Activated CD4-positive, CD25-positive, alpha-beta regulatory T cell treated with anti-CD3 and anti-CD28 coated beads, Interleukin-2, amount 50 U/mL, for 16 hours (primary cell): ENCODE measurements at places on chromosomes 4 and X.

- DNase-seq, result no peak
Measured at GRCh38 chrX:29231800-29232199, 644.6 kb downstream of the IL1RAPL1 start.

- DNase-seq, result no peak
Measured at GRCh38 chrX:132615391-132616131, 126.7 kb upstream of the MBNL3 start.

DNA sequence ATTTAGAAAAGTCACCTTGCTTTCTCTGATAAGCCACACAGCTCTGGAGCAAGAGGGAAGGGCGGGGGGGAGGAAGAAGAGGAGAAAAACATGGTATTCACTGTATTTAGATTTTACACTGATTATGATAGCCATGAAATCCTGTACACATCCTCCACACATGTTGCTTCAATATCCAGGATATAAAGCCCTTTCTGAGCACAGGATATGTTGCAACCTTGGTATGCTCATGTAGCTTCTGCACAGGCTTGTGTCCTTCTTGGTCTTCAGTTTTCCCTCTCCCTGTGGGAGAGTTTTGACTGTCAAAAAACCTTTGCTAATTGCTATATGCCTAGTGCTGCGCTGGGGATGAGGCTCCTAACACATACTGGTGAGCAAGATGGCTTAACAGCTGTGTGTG is 61.9 kb upstream of the DAPP1 start:
- DNase-seq, result no peak

- DNase-seq, result no peak
Measured at GRCh38 chrX:66833426-66833825, 194.5 kb upstream of the EDA2R start.

DNA sequence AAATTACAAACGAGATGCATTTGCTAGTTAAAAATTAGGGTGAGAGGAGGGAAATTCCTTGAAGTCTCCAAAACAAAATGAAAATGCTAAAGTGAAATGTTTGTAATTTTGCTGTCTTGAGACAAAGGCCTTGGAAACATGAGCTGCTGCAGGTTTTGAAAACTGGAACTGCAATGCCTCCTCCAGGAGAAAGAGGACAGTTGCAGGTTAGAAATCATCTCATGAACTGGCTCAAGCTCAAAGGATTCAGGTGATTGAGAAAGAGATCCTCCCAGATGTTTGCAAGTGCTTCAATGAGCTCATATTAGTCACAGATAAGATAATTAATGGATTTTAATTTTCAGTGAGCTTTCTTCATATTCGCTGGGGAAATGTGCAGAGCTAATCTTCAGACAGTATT is 32.4 kb downstream of the SMPX start:
- DNase-seq, result no peak

GRCh38 chrX:113726009-113726408 is 857.9 kb upstream of the HTR2C start:
- DNase-seq, result no peak

DNA sequence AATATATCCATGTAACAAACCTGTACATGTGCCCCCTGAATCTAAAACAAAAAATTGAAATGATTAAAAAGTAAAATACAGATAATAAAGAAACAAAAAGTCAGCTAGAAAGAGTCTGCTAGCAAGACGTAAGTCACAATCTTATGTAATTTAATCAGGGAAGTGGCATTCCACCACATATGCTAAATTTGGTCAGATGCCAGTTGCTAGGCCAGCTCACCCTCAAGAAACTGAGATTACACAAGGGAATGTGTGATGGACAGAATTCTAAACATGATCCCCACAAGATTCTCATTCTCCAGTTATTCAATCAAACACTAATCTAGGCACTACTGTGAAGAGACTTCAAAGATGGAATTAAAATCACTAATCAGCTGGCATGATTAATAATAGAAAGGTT is 689.3 kb downstream of the CENPC start:
- no peak for DNase-seq

DNA sequence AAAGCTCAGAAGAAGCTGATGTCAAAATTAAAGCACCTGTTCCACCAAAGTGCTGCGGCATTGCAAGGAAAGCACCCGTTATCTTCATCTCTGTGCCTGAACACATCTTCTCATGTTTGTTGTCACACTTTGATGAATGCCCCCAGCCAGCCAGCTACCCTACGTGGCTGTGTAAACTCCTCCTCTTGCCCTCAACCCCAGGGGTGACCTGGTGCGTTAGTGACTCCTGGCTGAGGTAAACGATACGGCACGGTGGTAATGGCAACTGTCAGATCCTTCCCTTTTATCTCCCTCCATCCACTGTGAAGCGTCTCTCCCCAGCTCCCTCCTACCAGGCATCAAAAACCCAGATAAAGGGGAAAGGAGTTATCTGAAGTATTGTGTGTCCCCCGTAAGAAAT is 90.6 kb upstream of the WWC2 start:
- no peak for DNase-seq

DNA sequence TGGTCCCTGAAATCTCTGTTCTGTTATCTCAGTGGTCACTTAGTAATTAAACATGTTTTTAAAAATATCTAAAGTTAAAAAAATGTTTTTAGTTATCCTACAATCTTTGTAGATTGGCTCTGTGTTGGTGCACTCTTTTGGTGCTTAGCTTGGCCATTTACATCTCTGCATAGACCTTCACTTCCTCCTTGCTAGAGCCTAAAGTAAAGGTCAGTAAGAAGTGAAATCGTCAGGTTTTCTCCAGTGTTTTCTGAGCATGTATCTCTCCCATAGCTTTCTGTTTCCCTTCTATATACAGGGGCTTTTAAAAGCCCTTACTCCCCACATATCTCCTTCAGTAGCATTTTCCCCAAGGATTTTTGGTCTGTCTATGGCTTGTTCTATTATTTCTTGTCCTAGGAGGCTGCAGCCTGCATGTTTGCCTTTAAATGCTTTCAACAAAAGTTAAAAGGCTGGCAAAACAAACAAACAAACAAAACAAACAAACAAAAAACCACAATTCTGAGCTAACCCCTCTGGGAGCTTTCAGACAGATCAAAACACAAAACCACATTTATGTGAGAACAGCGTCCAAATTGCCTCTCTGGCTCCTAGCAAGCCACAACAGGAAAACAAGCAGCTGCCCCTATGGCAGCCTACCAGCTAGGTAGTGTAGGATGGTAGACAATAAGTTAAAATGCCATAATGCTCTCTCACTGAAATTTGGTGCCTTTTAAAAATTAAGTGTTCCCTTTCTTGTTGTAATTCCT is 27.3 kb upstream of the GPRASP2 start:
- DNase-seq, result no peak

- DNase-seq, result no peak
Measured at GRCh38 chr4:59127743-59128142, 2017.6 kb upstream of the IGFBP7 start.

GRCh38 chrX:13464599-13465275 is 104.7 kb upstream of the EGFL6 start:
- DNase-seq, result no peak

DNA sequence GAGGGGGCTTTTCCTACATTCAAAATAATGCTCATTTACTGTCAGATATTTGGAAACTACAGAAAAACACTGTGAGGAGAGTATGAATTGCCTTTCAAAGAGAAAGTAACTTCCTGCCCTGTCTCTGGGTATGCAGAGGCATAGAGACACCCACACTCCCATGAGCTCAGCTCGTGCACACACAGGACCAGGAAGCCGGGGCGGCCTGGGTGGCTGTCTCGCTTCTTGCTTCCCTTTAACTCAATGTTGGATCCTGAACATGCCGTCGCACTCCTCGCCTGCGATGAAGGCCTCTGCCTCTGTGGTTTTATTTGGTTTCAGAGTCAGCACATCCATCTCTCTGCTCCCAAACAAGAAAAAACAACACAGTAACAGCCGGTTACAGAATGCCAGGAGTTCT is 40.1 kb upstream of the GPR78 start:
- no peak for DNase-seq

DNA sequence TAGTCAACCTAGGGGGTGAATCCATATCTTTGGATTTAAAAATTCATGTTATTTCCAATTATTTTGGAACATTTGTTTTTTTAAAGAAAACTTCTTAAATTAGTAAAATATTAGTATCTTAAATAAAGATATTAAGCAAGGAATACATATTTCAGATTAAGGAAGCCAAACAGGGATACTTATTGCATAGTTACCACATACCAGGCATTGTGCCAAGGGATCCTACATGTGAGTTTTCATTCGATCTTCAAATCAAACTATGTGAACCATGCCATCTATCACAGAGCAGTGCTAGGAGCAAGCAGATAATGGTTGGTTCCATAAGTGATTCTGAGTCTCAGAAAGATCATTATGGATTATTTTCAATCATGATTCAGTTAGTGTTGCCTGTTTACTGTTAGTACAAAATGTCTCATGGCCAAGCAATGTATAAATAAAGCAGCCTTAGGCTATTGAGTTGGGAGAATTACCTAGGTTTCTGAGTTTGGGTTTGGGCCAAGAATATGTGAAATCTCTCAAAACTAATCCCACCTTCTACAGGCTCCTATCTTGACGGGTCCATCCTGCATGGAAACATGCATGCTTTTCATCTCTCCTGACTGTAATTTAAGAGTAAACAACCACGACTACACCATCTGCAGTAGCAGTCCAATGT is 176.7 kb downstream of the NPFFR2 start:
- no peak for DNase-seq

DNA sequence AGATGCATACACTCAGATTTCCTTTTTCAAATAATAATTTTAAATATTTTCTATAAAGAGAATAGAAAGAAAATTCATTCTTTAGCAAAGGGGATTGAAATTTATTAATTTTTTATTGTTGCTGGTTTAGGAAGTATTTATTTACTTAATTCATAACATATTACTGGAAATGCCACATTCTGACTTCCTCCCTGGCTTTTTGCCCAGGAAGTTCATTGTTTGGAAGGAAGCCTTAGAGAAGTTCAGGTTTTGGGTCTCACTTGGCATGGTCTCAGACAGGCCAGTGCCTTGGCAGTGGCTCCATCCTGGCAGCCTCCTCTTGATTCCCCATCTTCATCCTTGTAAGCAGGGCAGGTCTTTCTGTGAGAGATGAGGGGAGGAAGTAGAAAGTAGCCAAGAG is 50.5 kb downstream of the IL15 start:
- DNase-seq, result no peak

- DNase-seq, result no peak
Measured at GRCh38 chr4:8385611-8386010, 54.9 kb downstream of the ACOX3 start.

DNA sequence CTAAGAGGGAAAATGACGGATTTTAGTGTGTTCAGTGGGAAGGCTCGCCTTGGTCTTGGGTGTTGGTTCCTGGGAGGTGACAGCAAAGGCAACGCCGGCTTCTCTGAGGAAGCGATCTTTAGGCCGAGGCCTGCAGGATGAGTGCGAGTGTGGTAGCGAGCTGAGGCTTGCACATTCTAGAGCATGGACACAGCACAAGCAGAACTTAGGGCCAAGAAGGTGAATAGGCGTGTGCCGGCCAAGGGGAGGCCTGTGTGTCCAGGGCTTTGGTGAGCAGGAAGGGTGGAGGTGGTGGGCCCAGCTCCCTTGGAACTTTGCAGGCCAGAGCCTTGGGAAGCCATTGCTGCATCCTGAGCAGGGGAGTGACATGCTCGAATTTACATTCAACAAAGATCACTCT is 67.9 kb downstream of the TNIP2 start:
- DNase-seq, result no peak

GRCh38 chr4:186557486-186557885 is 2.1 kb upstream of the MTNR1A start:
- no peak for DNase-seq

GRCh38 chrX:77426811-77427210 is 20.4 kb upstream of the FGF16 start:
- no peak for DNase-seq

DNA sequence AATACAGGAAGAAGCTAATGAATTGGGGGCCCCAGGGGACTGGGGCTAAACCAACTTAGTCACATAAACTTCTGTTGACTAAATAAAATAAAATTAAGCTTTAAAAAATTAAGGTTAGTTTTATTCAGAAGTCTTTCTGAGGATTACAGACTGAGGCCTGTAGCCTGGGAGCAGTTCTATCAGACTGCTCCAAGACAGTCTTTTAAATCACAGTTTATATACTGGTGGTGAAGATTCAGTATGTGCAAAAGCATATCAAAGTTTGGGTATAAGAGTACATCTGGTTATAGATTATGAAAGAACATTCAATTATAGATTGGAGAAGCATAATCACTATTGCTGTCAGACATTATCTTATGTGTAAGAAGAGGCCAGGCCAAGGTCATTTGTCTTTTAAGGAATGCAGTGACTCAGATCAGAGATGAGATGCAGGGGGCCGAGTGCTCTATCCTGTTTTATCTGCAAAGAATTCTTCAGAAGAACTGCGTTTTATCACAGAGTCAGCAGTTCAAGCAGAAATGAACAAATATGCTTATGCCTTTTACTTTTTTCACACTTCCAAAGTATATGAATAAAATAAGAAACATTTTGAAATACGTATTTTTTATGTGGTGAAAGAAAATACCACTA is 109.4 kb downstream of the PDHA2 start:
- no peak for DNase-seq
